ENCODE measurements at places on chromosomes 5 and 9.

DNA sequence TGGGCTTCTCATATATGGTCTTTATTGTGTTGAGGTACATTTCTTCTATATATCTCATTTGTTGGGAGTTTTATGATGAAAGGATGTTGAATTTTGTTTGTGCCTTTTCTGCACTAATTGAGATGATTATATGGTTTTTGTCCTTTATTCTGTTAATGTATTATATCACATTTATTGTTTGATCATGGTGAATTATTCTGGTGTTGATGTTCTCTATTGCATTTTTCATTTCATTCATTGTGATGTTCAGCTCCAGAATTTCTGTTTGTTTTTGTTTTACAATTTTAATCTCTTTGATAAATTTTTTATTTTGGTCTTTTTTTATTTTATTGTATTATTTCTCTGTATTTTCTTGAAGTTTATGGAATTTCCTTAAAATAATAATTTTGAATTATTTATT, 35.4 kb downstream of the FBXO4 start:
- DNase-seq, result no peak

DNA sequence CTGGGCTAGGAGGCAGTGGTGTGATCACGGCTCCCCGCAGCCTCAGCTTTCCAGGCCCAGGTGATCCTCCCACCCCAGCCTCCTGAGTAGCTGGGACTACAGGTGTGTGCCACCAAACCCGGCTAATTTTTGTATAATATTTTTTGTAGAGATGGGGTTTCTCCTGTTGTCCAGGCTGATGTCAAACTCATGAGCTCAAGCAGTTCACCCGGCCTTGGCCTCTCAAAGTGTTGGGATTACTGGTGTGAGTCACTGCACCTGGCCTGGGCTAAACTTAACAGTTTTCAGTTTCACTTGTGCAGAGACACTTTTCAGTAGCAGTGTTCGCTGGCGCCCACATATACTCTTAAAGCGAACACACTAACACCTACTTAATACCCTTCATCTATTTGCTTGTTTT, 205.6 kb upstream of the ZNF608 start:
- DNase-seq, result no peak

DNA sequence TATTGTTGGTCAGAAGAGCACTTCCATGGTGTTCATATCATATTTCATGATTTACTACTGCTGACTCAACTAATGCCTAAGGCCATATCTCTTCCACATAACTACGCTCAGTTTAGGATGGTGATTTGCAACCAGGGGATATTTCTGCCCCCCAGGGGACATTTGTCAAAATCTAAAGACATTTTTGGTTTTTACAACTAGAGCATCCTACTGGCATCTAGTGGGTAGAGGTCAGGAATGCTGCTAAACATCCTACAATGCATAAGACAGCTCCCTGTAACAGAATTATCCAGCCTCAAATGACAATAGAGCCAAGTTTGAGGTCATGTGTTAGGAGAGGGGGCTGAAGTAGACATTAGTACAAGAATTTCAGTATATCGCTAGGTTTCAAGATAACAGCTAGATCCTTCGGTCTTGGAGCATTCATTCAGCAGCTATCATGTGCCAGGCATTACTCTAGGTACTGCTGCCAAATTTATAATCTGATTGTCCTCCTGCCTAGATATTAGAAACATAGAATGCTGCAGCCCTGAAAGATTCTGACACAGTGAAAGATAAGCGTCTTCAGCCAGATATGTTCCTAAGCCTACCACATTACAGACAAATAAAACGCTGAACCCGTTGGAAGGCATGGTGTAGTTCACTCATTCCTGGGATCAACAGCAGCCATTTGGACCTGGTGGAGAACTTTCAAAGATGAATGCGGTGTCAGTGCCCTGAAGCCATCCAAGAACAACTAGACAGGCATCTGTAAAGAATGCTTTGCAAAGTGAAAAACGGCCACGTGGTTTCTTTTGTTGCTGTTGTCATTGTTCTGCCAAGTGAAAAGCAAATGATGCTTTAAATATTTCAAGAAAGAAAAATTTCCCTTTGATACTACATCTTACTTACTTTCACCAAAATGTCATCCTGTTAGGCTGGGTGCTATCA, 55.5 kb upstream of the FST start:
- no peak for DNase-seq

DNA sequence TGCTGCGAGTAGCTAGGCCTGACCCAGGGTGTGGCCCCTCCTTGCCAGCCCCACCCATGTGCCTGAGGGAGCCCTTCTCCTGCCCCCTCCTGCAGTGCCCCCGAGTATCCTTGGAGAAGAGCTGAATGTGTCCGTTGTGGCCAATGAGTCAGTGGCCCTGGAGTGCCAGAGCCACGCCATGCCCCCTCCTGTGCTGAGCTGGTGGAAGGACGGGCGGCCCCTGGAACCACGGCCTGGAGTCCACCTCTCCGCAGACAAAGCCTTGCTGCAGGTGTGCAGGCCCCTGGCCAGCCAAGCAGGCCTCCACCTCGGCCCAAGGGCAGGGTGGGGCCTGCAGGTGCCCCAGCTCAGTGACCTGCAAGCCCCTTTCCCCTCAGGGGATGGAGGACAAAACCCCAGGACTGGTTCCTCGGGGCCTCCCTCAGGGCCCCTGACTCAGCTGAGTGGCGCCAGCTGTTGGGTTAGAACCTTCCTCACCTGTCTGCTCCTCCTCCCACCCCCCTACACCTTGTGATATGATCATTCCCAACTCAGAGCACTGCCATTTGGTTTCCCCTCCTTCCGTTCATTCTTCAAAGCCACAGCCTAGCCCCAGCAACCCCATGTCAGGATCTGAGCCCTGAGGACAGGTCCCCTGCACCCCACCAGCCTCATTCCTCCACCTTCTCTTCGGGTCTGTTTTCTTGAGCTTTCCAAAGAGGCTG, 80.0 kb upstream of the ASS1 start:
- no peak for DNase-seq

GRCh38 chr5:17169507-17169906, 47.9 kb upstream of the BASP1 start:
- DNase-seq, result no peak

DNA sequence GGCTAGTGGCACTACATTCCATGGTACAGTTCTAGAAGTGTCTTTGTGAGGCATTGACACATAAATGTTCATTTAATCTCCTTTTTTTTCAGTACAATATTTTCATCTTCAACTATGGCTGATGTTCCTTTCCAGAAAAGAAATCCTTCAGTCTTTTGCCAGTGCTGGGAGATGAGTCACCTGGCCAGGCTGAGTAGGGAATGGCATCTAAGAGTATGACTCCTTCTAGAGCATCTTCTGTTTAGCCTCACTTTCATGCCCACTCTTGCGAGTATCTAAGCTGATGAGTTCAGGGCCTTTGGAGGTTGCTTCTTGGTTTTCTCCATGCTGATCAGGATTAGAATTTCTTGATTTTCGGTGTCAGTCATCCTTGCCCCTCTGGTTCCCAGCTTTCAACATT, 124.4 kb downstream of the SLC28A3 start:
- DNase-seq, result no peak

DNA sequence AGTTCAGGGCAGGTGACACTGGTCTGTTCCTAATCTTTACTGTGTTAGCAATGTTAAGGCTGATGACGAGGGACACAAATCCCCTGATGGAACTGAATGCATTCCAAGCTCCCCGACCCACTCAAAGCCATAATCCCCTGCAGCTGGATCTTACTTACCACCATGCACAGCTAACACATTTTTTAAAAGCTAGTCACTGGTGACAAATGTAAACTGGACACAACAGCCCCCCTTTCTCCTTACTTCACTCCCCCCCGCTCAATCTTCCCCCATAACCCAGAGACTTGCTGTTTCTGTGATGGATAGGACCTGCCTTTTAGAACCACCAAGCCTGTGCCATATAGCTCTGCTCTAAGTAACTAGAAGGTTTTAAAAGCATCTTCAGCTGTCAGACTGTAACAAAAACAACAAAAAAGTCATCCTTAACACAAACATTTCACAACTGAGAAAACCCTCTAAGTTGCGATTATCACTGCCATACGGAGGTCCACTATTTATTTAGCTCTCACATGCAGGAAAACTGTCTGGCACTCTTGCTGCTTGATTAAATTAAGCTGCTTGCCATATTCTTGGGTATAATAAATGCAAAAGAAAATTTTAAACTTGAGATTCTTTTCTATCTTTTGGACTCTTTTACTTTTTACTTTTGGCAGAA, 44.4 kb downstream of the BNC2 start:
- DNase-seq, result no peak

GRCh38 chr9:106921341-106921899, 58.5 kb downstream of the ZNF462 start:
- no peak for DNase-seq

DNA sequence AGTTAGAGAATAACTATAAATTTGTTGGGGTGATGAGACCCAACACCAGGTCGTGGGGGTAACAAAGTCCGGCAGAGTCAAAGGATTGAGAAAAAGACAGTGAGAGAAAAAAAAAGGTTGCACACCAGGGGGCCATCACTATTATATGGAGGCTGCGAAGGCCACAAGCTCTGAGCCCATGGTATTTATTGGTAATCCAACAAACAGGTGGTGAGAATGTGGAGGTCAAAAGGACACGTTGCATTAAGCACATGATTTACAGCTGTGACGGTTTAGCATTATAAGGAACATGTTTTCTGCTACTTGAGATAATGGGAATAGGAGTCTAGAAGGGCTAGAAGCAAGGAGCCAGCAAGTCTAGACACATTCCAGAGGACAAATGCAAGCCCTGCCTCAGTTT, 2202.2 kb upstream of the C9orf72 start:
- no peak for DNase-seq

DNA sequence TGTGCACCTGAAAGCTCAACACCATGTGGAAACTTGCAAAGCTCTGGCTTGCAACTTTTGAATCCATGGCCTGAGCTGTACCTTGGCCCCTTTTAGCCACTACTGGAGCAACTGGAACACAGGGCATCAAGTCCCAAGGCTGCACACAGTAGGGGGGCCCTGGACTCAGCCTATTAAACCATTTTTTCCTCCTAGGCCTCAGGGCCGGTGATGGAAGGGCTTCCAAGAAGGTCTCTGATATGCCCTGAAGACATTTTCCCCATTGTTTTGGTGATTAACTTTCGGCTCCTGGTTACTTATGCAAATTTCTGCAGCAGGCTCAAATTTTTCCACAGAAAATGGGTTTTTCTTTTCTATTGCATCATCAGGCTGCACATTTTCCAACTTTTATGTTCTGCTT, 22.7 kb upstream of the PRLR start:
- DNase-seq, result no peak

GRCh38 chr9:8769153-8769552, 969.6 kb upstream of the DMAC1 start:
- DNase-seq, result no peak

- no peak for DNase-seq
Measured at GRCh38 chr5:478982-479535, 36.1 kb downstream of the EXOC3 start.

GRCh38 chr5:96753848-96754247, 53.9 kb downstream of the ERAP1 start:
- no peak for DNase-seq

DNA sequence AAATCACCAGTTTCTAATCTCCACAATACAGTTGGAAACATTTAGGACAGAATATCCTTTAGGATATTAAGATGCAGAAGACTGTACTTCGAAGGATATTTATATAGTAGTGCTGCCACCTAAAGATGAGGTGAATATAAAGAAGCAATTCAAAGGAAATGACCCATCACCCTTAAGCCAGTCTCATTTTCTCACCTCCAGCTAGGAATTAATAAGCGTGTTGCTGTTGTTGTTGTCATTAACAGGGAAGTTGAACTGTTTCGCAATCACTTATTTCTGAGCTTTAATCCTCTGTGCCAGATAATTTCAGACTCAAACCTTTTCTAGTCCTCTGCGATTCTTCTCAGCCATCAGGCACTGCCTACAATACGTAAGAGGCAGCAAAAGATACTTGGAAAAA, 7.8 kb upstream of the PURA start:
- no peak for DNase-seq

- peak; percentile 75 for DNase-seq
Measured at GRCh38 chr5:95822542-95823181, at the start of gene GLRX. Gene GLRX, minus strand, starts transcription at chr5:95822726. Its CDS starts 64 bp downstream, at chr5:95822662.

DNA sequence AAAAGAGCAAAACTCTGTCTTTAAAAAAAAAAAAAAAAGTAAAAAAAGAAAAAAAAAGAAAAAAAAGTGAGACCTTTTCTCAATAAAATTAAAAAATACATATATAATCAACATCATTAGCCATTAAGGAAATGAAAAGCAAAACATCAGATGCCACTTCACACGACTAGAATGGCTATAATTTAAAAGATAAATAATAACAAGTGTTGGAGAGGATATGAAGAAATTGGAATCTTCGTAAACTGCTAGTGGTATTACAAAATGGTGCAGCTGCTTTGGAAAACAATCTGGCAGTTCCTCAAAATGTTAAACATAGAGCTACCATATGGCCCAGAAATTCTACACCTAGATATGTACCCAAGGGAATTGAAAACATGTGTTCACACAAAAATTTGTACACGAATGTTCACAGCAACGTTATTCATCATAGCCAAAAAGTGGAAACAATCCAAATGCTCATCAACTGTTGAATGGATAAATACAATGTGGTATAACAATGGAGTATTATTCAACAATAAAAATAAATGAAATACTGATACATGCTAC, 45.3 kb upstream of the SIL1 start:
- no peak for DNase-seq

DNA sequence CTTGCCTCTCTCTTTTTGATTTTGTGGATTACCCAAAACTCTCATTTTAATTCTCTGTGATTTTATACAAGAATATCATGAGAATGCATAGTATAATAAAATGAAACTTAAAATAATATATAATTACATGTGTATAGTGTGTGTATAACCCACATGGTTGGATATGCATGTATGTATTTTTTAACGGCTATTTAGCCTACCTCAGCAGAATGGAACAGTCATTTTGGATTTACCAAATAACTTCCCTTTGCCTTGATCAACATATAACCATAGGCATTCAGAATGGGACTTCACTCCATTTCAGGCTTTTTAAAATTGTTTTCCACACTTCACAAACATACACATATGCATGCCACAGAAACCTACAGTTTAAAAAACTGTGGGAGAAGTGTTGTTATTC, 161.2 kb downstream of the SLF1 start:
- DNase-seq, result no peak

GRCh38 chr5:181229996-181230395, 6.9 kb downstream of the TRIM41 start:
- no peak for DNase-seq

Data from SW 1271 (cell line).